ENCODE measurements at places on chromosomes 4 and X.

- DNase-seq = no peak
Observed at GRCh38 chr4:169870507-169870906, 112.8 kb upstream of the HPF1 start.

- DNase-seq = no peak
Observed at GRCh38 chr4:185272245-185272644, 62.8 kb downstream of the SNX25 start.

DNA sequence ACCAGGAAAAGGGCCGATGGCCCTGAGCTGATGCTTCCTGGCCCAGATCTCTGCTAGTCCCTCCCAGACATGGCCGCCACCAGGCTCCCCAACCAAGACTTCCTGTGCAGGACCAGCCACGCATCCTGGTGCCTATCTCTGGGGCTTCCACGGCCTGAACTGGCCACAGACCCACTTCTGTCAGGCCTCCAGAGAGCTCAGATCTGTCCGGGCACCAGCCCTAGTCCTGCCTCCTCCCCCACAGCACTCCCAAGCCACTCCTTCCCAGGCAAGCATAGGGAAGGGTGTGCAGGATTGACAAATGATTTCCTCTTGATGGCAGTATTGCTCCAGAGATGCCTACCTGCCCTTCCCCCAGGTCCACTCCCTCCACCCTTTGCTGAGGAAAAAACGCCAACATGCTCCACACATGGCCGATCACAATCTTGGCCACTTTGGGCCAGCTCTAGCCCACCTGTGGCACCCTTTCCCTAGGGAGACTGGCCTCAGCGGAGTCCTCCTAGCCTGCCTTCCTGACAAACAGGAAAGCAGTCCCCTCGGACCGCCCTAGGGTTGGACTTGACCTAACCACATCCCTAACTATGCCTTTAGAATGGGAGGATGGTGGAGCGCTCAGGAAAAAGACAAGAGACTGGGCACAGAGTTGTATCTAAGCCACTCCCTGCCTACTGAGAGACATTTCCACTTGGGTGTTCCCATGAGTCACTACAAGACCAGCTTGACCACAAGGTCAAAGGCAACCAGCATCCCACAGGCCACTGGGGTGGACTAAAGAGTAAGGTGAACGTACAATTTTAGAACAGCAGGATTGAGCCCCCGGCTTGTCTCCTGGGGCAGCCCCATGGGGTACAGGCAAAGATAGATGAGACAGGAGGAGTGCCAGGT lies 277.5 kb upstream of the AGTR2 start:
- DNase-seq = no peak

DNA sequence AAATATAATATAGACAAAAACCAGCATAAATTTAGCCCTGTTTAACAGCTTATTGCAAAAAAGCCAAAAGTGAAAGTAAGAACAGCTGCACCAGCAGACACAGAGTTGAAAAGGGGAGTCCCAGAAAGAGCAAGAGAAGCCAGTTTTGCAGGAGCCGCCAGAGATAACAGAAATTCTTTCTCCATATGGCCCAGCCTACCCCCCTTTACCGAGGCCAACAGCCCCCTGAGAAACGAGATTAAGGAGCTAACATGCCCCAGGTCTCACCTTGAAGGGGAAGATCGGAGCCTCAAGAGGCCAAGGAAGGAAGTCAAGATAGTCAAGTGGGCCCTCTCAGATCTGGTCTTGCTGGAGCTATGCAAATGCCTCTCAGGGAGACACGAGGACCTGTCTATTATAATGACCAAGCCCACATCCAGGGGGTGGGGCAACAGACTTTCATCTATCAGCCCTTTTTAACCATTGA lies 4.8 kb downstream of the ACOX3 start:
- DNase-seq = no peak

DNA sequence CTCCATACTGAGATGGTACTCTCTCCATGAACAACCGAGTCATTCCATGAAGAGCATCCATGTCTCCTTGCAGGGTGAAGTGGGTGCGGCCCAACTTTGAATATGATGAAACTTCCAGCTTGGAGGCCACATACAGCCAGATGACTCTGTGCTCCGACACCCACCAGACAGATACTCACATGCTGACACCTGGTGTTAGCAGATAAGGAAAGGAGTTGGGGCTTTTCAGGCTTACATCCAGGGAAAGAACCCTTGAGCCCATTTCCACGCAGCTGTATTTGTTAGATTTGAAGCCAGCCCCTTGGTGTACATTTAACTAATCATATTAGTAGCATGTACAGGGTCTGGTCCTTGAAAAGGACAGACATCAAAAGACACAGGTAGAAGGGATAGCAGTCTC lies 62.1 kb upstream of the PRRG3 start:
- DNase-seq = no peak

DNA sequence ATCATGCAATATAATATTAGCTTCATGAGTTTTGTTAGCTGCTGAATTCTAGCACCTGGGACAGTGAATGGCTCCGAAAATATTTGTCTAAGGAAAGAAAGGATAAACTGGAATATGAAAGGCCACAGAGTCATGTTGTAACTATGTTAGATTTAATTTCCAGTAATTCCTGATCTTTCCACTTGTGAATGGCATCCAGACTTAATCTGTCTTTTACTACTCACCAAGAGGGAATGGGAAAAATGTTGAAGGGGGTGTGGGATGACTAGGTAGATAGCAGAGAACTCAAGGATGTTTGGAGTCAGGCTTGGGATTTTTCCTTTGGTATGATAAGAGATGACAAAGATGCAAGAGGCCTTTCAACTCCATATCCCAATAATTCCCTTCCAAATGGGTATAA lies 9.4 kb downstream of the ADH6 start:
- no peak for DNase-seq

DNA sequence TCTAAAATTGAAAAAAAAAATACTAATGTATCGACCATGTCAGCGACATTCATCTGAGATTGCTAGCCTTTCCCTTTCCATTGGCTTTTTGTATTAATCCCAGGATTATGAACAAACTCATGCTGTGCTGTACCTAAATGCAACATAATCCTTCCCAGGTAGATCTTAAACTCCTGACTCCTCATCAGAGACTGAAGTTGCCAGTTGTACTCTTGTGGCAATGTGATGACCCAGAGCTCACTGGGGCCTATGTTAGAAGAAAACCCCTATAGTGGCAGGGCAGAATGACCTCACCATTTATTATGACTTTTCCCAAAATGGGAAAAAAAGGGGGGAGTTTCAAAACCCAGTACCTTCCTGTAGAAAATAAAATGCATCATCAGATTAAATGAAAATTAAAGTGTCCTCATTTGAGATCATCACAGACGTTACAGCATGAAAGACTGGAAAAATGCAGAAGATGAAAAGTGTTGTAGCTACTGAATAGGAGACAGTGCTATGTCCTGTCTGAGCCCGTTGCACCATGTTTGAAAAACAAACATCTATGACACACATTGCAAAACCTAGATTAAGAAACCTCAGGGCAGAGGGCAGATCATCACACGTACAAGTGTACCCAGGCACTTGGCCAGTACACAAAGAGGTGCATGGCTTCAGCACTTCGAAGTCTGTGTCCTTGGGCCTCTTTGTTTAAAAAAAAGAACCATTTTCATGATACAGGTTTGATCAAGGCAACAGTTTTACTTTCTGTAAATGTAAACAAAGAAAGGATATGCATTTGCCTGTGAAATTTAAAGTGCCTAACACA lies 6.8 kb upstream of the ACSL4 start:
- DNase-seq = no peak

DNA sequence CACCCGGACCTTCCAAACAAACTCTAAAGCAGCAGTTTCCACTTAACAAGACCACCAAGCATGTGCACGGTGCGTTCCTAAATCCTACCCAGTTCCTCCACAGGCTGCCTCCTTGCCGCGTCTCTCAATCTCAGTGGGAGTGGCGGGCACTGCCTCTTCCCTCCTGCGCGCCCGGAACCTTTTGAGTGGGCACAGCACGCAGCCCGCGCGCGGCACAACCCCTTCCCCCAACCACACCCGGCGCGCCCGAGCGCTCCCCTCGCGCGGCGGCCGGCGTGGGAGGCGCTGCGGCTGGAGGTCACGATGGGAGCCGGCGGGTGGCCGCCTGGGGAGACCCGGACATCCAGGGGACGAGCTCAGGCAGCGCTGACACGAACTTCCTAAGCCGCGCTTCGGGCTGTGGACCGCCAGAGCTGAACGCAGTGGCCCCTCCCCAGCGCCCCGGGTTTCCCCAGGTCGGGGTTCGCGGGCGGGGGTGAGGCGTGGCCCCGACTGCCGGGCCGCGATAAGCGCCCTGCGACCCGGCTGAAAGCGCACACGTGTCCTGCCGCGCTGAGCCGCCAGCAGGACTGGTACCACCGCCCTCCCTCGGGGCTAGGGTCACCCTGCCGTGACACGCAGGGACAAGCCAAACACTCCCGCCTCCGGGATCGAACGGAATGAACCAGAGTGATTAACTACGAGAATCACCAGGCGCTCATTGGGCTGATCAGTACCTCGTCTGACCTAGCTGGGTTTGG lies at the start of gene ABCG2:
Gene ABCG2 (minus strand): TSS at position 151 of the 740 bp plus-strand sequence. CDS start 18,644 bp downstream, outside the sequence.
- no peak for DNase-seq

Data from NCI-H1048 (cell line).